Esophagus squamous epithelium (tissue), 5 donors: ENCODE measurements at places on chromosomes 16 and 17. TPM values are rescaled to one million over a fixed set of nuclear protein-coding genes. Genes with fewer than 3 reads are reported as not detected.

The SNRNP25 gene
- total RNA-seq, result 30.0 TPM

GRCh38 chr17:28484296-28484695 lies 10.9 kb downstream of the SLC13A2 start:
- H3K4me1 ChIP-seq, result no peaks in the 10 kb centered on the region
- H3K27ac ChIP-seq, result no peak overlapping the region
- H3K27me3 ChIP-seq, result no peaks in the 10 kb centered on the region
- H3K4me3 ChIP-seq, result no peak overlapping the region
- no peak for DNase-seq
- no peaks in the 10 kb centered on the region for H3K36me3 ChIP-seq

- H3K4me3 ChIP-seq, result no peak overlapping the region
- no peaks in the 10 kb centered on the region for H3K27me3 ChIP-seq
- no peak for DNase-seq
- no peak overlapping the region for H3K27ac ChIP-seq
These were observed 22.4 kb upstream of the LGALS9 start for GRCh38 chr17:27608328-27609230.

DNA sequence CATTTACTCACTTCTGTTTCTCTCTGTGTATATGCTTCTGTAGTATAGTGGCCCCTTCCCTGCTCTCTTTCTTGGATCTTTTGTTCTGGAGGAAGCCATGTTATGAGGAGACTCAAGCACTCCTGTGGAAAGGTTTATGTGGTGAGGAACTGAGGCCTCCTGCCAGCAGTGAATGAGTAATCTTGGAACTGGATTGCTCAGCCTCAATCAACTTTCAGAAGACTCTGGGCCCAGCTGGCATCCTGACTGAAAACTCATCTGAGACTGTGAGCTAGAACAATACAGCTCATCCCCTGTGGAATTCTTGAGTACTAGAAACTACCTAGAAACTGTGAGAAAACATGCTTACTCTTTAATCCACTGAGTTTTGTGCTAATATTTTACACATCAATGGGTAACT lies 133.1 kb upstream of the ZKSCAN2 start:
- no peaks in the 10 kb centered on the region for H3K27me3 ChIP-seq
- no peak overlapping the region for H3K27ac ChIP-seq
- no peak for DNase-seq
- H3K36me3 ChIP-seq, result no peaks in the 10 kb centered on the region
- H3K4me1 ChIP-seq, result no peaks in the 10 kb centered on the region
- H3K4me3 ChIP-seq, result no peak overlapping the region

DNA sequence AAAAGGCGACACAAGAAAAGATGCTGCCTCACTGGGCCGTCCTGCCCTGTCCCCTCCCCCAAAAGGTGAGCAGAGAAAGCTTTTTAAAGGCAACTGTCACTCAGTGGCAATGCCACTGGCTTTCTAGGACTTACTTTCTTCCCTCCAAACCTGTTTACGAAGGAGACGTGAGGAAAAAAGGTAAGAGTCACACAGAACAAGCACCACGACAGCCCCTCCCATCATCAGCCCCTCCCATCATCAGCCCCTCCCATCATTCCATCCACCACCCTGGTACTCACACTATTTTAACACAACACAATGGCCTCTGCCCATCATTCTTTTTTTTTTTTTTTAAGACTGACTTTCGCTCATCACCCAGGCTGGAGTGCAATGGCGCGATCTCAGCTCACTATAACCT lies 77.1 kb downstream of the NXN start:
- H3K27me3 ChIP-seq, result no peaks in the 10 kb centered on the region
- H3K27ac ChIP-seq, result peak overlapping the region; percentile 83
- H3K4me1 ChIP-seq, result peaks cover 4% of the 10 kb centered on the region
- DNase-seq, result no peak
- H3K4me3 ChIP-seq, result no peak overlapping the region

DNA sequence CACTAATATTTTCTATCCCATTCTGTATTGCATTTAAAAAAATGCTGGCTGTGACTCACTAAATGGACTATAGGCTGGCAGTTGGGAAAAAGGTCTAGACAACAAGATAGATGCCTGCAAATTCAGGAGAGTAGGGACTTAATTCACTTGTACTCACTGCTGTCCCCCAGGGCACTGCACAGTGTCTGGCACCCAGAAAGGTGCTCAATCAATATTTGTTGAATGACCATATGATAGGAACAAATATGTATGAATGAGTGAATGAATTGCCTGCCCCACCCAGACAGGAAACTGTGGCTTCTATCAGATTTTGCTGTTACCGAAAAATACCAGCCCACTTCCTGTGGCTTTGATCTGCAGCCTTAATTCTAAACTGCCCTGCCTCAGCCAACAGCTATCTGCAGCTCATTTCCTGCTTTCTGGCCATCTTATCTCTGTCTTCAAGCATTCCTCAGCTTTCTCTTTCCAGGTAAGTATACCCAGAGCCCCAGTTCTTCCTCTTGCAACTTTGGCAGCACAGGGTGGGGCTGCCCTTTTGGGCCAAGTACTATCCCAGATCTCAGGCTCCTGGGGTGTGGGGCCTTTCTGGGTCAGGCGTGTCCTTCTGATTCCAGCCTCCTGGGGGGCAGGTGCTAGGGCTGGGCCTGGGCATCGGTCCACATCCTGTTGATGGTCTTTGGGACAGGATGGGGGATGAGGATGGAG lies 15.3 kb upstream of the TNS4 start:
- no peak overlapping the region for H3K4me3 ChIP-seq
- no peaks in the 10 kb centered on the region for H3K27me3 ChIP-seq
- peaks cover 4% of the 10 kb centered on the region for H3K4me1 ChIP-seq
- H3K27ac ChIP-seq, result peak overlapping the region; percentile 46
- H3K36me3 ChIP-seq, result no peaks in the 10 kb centered on the region
- no peak for DNase-seq

The SMIM36 gene
- total RNA-seq, result not detected

The KRT28 gene
- total RNA-seq, result not detected

The GSG1L gene
- not detected for total RNA-seq

- peaks cover 30% of the 10 kb centered on the region for H3K36me3 ChIP-seq
- no peaks in the 10 kb centered on the region for H3K4me1 ChIP-seq
- no peak for DNase-seq
- no peak overlapping the region for H3K27ac ChIP-seq
- H3K27me3 ChIP-seq, result no peaks in the 10 kb centered on the region
These were observed 6.9 kb upstream of the RAPGEFL1 start for GRCh38 chr17:40170325-40170724.

DNA sequence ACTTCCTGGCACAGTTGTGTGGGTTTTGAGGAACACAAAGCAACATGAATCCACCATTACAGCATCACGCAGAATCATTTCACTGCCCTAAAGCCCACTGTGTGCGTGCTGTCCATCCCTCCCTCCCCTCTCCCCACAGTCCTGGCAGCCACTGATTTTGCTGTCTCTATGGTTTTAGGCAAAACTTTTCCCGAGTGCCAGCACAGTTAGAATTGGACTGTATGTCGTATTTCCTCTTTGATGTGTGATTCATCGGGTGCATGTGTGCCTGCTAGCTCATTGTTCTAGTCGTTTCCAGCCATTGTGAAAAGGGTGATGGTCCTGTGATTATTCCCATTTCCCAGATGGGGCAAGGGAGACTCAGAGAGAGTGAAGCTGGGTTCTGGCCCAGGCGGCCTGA lies 12.7 kb downstream of the KLHL36 start:
- no peak overlapping the region for H3K27ac ChIP-seq
- no peaks in the 10 kb centered on the region for H3K4me1 ChIP-seq
- no peaks in the 10 kb centered on the region for H3K27me3 ChIP-seq
- no peak for DNase-seq
- no peak overlapping the region for H3K4me3 ChIP-seq

The CCL18 gene
- total RNA-seq, result 2.8 TPM

DNA sequence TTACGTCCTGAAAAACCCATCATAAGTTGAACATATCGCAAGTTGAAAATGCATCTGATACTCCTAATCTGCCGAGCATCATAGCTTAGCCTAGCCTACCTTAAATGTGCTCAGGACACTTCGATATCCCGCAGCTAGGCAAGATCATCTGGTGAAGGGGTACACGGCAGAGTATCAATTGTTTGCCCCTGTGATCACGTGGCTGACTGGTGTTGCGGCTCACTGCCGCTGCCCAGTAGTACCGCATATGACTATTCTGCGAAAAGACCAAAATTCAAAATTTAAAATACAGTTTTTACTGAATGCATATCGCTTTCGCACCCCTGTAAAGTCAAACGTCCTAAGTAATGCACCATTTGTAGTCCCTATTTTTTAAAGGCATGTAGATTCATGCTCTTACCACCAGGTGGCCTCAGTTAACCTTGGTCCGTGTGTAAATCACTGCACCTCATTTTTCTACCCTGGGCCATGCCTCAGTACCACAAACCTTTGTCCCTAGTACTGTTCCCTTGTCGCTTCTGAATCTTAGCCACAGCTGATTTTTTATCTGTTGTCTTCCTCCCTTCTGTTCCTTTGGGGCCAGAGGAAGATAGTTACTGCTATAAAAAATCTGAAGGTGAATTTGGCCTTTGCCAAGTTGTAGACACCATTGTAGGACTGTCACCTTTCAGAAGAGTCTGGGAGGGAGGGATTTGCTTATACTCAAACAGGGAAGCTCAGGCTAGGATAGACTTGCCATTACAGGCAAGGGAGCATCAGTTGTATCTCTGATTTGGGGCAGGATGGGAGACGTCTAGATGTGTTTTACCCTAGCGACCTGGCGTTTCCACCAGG lies 34.4 kb downstream of the WWP2 start:
- H3K36me3 ChIP-seq, result no peaks in the 10 kb centered on the region
- H3K27me3 ChIP-seq, result no peaks in the 10 kb centered on the region
- H3K27ac ChIP-seq, result no peak overlapping the region
- DNase-seq, result no peak
- H3K4me1 ChIP-seq, result peaks cover 8% of the 10 kb centered on the region

GRCh38 chr16:70737377-70738082 lies 51.7 kb upstream of the MTSS2 start:
- no peak for DNase-seq
- peak overlapping the region; percentile 12 for H3K4me3 ChIP-seq
- peaks cover 37% of the 10 kb centered on the region for H3K36me3 ChIP-seq
- H3K27me3 ChIP-seq, result no peaks in the 10 kb centered on the region
- H3K27ac ChIP-seq, result peak overlapping the region; percentile 72

DNA sequence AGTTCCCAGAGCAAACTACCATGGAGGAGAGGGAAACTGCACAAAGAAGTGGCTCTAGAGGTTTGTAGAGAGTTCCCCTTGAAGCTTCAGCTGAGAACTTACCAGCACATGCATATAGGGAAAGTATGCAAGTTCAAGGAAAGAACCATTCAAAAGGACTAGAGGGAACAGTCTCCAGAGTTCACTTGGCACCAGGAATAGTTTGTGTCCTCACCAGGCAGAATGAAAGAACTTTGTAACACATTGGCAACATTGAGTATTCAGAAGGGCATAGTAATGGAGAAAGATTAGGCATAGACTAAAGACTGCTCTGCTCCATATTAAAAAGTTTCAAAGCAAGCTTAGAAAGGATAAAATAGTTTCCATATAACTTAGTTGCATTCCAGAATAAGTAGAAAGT lies 155.4 kb upstream of the TOM1L1 start:
- no peaks in the 10 kb centered on the region for H3K27me3 ChIP-seq
- no peak overlapping the region for H3K4me3 ChIP-seq
- H3K4me1 ChIP-seq, result no peaks in the 10 kb centered on the region
- no peak overlapping the region for H3K27ac ChIP-seq
- no peaks in the 10 kb centered on the region for H3K36me3 ChIP-seq

DNA sequence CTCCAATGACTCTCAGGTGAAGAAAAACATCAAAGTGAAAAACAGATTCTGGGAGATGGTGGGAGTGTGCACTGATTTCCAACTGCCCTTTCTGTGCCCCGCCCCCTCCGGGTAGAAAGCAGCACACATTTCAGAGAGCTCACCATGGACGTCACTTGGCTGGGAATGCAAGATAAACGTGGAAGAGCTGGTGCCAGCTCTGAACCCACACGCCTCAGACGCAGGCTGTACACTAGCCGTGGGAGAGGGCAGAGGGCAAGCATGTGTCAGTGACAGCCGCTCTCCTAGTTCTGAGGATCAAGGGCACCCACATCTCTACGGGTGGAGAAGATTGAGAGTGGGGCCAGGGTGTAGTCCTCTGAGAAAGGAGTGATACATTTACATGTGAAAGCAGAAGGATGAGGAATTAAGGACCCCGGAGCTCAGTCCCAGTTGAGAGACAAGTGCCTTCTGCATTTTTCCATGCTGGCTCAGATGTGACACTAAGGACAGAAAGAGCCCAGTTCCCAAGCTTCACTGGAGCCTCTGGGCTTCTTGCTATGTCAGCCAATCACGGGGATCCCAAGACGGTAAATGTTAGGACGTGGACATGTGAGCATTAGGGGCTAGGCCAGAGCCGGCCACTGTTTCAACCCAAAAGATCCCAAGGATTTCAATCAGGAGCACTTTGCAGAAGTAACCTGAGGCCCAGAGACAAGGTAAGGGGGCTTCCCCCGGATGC lies 101.3 kb downstream of the ZFHX3 start:
- no peaks in the 10 kb centered on the region for H3K27me3 ChIP-seq
- H3K36me3 ChIP-seq, result no peaks in the 10 kb centered on the region
- DNase-seq, result no peak
- H3K27ac ChIP-seq, result peak overlapping the region; percentile 46
- H3K4me1 ChIP-seq, result no peaks in the 10 kb centered on the region
- no peak overlapping the region for H3K4me3 ChIP-seq

GRCh38 chr16:2194852-2195321 lies 1.5 kb downstream of the CASKIN1 start:
- peaks cover 41% of the 10 kb centered on the region for H3K4me1 ChIP-seq
- peak overlapping the region; percentile 73 for H3K4me3 ChIP-seq
- no peak for DNase-seq
- peaks cover 16% of the 10 kb centered on the region for H3K27me3 ChIP-seq
- H3K27ac ChIP-seq, result no peak overlapping the region

The TMEM98 gene
- 14.8 TPM for total RNA-seq
